ENCODE measurements at places on chromosomes 5 and 9. TPM values are rescaled to one million over a fixed set of nuclear protein-coding genes. Genes with fewer than 3 reads are reported as not detected.
A peak's percentile ranks its signal among the peaks of the same experiment; 100 is the strongest.

GRCh38 chr5:67831048-67831447 lies 384.5 kb upstream of the PIK3R1 start:
- no peak for DNase-seq

- DNase-seq, result no peak
These were observed 2.0 kb upstream of the RALGDS start for GRCh38 chr9:133122935-133123611.

GRCh38 chr5:38728029-38728428 lies 117.8 kb upstream of the OSMR start:
- peak; percentile 54 for DNase-seq

DNA sequence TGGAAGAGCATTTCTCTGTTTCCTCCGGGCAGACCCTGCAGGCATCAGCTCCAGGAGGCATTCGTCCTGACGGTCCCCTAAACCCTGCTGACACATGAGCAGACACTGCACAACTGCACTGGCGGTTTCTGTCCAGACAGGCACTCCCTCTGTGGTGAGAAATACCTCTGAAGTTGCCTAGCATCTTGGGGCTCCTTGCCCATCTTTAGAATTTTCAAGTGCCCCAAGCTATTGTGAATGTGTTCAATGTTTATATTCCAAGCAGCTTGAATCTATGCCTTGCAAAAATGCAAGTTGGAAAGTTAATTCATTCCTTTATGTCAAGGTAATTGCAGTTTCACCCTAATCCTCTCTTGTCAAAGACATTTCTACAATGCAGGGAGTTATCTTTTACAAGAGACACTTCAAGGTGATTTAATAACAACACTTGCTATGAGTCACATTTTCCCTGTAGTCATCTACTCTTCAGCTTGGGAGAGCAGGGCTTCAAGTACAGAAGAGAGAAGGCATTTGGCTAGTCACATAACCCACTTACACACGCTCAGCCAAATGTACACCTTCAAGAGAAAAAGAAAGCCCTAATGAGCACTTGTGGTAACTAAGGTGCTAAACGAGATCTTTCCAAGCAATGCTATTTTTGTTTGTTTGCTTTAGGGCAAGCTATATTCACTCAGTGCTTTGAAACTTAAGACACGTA lies 302.5 kb downstream of the MLLT3 start:
- peak; percentile 59 for DNase-seq

GRCh38 chr5:62282064-62282463 lies 23.9 kb upstream of the KIF2A start:
- DNase-seq, result no peak

GRCh38 chr5:143657647-143658285 lies 154.2 kb upstream of the HMHB1 start:
- peak; percentile 85 for DNase-seq

- DNase-seq, result no peak
These were observed 43.3 kb downstream of the TMC1 start for GRCh38 chr9:72564479-72565281.

GRCh38 chr5:39503155-39503554 lies 78.4 kb upstream of the DAB2 start:
- no peak for DNase-seq

- DNase-seq, result no peak
These were observed 170.2 kb downstream of the HSPA4 start for GRCh38 chr5:133222040-133222439.

The ARSI gene
- 2.6 TPM for total RNA-seq

The DAPK1 gene
- total RNA-seq, result 29.0 TPM

The GPR150 gene
- total RNA-seq, result not detected

The TRPM6 gene
- total RNA-seq, result 2.3 TPM
